ENCODE measurements at places on chromosomes 3 and 15.

DNA sequence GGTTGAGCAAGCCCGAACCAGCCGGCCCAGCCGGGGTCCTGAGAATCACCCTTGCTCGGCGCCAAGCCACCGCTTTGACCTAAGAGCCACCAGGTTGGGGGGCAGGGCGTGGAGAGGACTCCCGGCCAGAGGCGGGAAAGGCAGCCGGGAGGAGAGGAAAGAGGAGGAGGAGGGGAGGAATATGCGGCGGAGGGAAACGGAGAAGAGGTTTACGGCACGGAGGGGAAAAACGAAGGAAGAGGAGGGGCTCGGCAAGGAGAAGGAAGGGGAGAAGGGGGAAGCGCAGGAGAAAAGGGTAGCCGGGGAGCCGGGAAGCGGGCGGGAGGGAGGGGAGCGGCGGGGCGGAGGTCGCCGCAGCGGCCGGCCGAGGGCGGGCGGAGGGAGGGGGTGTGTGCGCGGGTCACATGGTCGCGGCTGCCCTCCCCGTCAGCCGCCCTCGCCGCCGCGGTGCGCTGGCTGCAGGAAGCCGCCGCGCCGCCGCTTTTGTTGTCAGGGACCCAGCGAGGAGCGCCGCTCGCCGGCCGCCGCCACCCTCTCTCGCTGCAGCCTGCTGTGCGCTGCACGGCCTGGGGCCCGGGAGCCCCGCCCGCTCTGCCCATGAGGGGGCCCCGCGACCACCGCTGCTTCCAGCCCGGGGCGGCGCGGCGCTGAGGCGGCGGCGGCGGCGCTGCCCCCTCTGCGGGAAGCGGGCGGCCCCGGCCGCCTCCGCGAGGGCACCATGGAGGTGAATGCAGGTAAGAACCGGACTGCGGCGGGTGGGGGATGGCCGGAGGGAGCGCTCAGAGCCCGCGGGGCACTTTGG lies at the start of gene NR1D2:
NR1D2 (plus strand) TSS at position 426 of the 802 bp plus-strand sequence; CDS start at position 719, 293 bp downstream.
- peak; percentile 82 for DNase-seq

DNA sequence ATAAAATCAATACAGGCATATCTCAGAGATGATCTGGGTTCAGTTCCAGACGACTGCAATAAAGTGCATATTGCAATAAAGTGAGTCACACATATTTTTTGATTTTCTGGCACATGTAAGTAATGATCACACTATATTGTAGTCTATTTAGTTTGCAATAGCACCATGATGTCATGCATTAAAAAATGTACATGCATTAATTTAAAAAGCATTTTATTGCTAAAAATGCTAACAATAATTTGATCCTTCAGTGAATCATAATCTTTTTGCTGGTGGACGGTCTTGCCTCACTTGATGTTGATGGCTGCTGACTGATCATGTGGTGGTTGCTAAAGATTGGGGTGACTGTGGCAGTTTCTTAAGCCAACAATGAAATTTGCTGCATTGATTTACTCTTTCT lies 511.1 kb downstream of the OTOL1 start:
- peak; percentile 43 for DNase-seq

GRCh38 chr3:132872711-132873110 lies 150.5 kb upstream of the NPHP3 start:
- no peak for DNase-seq

GRCh38 chr15:99158626-99159412 lies 53.9 kb downstream of the SYNM start:
- DNase-seq: no peak

DNA sequence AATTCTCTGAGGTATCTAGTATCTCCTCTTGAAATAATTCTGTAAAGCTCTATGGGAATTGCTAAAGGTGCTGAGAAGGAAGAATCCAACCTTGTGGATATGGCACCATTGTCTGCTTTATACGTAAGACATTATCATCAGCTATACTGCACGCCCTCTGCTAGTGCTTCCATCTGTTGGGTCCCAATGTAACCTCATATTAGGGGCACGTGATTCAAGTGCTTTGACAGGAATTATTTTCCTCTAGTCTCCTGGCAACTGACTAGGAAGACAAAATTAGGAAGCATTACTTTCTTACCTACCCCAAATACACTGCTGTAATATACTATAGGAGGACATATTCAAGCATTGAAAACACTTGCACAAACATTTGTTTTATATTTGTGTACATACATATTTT lies 24.0 kb downstream of the COPS2 start:
- no peak for DNase-seq

GRCh38 chr3:67431887-67432286 lies 222.5 kb downstream of the SUCLG2 start:
- DNase-seq: no peak

DNA sequence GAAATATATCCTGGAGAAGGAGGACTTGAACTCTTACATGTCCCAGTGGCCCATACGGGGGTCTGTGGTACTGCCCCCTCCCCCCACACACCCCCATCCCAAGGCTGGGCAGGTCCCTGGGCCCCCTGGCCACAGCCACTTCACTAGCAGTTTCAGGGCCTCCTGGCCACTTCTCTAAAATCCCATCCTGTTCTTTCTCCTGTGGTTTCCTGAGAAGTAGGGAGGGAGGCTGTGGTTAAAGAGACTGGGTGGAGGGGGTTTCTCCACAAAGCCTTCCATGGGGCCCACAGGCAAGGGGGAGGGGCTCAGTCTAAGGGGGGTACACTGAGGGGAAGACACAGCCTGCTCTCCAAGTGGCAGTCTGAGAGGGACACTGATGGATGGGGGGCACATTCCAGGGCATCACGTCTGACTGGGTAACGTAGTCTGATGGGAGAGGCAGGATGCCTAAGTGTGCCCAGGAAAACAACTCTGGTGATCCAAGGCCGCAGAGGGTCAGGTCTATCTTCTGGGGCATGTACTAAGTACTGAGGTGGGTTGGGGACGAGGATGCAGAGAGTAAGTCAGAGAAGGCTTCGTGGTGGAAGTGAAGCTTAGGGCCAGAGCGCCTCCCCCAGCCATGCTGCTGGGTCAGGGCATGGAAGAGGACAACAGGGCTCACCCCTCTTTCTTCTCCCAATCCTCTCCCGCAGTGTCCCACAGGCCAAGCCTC lies 48.0 kb upstream of the C15orf39 start:
- DNase-seq: no peak

DNA sequence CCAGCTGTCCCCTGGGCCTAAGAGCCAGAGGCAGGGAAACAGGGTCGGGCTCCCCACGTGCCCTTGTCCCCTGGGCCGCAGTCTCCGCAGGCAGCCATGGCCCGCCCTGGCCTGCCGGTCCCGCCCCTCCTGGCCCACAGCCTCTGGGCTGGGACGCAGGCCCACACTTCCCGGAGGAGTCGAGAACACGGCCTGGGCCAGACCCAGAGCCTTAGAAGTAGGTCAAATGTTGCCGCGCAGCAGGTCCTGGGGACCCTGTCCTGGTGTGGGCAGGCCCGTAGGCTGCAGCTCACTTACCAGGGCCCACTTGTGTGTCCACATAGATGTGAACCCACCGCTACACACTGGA lies 4.3 kb upstream of the MYL3 start:
- DNase-seq: peak; percentile 28

DNA sequence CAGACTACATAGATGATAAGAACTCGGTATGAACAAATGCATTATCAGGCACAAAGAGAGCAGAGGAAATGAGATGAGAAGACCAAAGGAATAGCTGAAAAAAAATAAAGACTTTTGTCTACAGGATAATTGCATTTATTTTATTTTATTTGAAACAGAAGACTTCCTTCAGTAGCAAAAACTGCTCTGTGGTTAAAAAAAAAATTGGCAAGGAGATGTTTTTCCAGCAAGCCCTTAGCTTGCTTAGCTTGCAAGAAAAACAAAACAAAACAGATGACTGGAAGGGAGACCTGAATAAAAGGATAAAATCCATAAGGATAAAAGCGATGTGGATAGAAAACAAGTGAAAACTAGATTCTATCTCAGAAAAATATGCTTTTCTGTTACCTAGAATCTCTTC lies 9.1 kb upstream of the PPM1L start:
- DNase-seq: no peak

DNA sequence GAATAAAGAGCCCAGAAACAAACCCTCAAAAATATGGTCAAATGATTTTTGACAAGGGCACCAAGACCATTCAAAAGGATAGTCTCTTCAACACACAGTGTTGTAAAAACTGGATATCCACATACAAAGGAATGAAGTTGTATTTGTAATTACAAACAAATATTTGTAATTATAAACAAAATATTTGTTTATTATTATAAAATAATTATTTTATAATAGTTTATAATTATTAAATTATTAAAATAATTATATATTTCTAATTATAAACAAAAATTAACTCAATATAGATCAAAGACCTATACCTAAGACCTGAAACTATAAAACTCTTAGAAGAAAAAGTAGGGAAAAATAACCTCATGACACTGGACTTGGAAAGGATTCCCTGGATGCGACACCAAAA lies 23.3 kb upstream of the ACAN start:
- no peak for DNase-seq

GRCh38 chr3:154559623-154560022 lies 129.6 kb upstream of the GPR149 start:
- no peak for DNase-seq

DNA sequence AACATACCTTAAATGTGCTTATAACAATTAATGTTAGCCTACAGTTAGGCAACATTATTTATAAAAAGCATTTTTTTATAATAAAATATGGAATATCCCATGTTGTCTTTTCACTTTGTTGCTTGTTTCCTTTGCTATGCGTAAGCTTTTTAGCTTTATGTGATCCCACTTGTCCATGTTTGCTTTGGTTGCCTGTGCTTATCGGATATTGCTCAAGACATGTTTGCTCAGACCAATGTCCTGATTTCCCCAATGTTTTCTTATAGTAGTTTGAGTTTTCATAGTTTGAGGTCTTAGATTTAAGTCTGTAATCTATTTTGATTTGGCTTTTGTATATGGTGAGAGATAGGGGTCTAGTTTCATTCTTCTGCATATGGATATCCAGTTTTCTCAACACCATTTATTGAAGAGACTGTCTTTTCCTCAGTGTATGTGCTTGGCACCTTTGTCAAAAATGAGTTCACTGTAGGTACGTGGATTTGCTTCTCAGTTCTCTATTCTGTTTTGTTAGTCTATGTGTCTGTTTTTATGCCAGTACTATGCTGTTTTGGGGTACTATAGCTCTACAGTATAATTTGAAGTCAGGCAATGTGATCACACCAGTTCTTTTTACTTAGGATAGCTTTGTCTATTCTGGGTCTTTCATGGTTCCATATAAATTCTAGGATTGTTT lies 592.7 kb upstream of the SEMA6D start:
- no peak for DNase-seq

GRCh38 chr3:79602385-79602784 lies 165.4 kb downstream of the ROBO1 start:
- no peak for DNase-seq

GRCh38 chr15:72237029-72237852 lies 6.3 kb upstream of the PKM start:
- DNase-seq: peak; percentile 99

DNA sequence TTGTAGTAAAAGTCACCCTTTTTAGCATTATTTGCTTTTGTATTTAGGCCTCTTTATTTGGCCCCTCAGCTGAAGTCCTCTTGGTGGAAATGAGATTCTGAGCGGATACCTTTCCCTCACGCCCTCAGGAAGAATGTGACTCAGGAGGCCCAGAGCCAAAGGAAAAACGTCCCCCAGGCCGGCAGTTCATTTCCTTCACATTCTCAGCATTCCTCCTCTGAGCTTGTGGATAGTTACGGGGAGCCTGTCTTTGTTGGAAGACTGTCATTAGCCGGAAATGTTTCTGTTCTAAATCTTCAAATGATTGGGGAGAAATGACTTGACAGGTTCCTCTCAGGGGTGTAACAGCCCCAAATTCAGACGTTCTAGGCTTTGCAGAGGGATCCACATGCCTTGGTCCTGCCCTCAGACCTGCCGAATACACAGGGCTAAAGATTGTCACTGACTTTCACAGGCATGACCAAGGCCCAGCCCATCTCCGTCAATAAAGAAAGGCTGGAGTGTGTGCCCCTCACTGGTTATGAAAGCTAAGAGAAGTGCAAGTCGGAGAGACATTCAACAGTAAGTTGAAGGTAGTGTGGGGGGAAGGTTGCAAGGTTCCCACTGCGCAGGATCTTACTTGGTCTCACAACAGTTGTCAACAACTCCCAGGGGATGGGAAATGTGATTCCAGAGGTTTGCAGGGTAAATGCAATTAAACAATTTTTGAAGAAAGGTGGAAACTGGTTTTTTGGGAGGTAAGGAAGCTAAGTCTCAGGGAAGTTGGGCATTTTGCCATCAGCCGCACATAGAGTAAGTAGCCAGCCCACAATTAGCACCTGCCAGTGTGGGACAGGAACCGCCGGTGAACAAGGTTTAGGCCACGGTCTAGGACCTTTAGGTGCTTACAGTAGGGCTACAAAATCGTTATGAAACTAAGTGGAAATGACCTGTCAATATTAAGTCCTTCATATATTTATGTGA lies 39.7 kb upstream of the MYZAP start:
- DNase-seq: peak; percentile 93

DNA sequence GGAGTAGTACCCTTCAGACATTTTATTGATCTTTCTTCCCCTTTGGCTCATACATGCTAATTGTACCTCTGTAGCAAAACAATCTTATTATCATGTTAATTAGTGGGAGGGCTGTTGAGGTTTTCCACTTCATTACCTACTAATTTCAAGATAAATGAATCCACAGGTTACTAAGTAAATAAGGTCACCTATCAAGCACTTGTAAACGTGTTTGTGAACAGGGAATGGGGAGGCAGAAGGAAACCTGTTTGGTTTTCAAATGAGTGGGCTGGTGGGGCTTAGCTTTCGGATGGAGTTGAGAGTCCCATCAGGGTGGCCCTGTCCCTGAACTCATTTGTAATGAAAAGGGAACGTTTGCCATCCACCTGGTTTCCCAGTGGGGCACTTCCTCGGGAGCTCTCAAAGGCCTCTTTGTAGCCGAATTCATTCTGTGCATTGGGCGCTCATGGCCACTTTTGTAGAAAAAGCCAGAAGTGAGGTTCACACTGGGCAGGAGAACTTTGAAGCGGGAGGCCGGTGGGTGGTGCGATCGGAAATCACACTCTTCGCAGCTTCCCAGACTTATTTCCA lies 419.8 kb upstream of the NR2F2 start:
- no peak for DNase-seq

GRCh38 chr15:75348034-75348561 lies 1.3 kb downstream of the NEIL1 start:
- DNase-seq: no peak

DNA sequence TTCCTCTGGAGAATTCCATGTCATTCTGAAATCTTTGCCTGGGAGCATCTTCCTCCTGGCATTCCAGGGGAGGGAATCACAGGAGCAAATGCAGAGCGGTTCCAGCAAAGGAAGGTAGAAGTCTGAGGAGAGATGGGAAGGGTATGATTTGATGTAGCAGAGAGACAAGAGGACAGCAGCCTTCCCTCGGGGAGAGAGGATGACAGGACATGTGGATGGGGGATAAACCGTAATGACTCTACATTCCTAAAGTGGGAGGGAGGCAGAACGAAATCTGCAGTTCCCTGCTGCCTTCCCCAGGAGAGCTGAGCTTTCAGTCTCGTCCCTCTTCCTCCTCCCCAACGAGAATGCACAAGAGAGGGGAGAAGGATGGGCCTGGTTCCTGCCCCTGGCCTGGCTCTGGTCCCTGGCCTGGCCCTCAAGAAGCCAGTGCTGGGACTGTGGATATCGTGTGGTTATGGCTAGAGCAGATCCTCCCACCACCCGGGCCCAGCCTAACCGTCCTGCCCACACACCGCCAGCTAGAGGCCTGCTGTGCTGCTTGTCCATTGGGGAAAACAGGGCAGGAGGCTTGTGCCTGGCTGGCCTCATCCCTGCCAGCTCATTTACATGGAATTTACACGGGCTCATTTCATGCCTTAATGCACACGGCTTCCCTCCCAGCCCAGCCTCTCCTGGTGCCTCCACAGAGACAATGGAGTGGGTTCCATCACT lies 26.6 kb downstream of the SEMA7A start:
- peak; percentile 94 for DNase-seq

Data from fibroblast of upper back skin (primary cell).